CD8-positive, alpha-beta T cell (primary cell): ENCODE measurements at places on chromosomes 1 and 21. TPM values are rescaled to one million over a fixed set of nuclear protein-coding genes. Genes with fewer than 3 reads are reported as not detected.

- DNase-seq: no peak
Observed at GRCh38 chr1:229336345-229336744, 6.5 kb downstream of the CCSAP start.

DNA sequence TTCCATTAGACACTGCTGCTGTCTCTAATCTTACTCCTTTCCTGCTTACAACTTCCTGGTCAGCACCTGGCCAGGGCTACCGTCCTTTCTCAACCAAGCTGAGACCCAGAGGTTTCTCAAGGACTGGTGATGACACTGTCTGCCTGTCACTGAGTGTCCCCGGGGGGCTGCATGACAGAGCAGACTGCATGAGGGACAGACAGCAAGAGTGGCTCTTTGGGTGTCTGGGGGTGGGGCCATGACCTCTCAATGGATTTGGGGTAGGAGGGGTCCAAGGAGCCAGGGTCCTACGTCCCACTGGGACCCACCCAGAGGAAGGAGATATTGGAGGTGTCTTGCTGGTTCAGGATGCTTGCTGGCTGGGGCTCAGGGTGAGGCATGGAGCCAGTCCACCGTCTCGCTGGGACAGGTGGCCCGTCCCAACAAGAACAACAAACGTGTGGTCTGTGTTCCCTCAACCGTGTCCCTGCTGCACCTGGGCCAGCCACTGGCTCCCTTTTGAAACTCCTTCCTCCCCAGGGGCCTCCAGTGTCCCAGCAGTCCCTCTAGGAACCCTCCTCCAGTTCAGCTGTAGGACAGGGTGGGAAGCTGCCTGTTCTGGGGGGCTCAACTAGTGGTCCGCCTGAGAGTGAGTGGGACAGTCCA lies 344.6 kb upstream of the AJAP1 start:
- no peak for DNase-seq

DNA sequence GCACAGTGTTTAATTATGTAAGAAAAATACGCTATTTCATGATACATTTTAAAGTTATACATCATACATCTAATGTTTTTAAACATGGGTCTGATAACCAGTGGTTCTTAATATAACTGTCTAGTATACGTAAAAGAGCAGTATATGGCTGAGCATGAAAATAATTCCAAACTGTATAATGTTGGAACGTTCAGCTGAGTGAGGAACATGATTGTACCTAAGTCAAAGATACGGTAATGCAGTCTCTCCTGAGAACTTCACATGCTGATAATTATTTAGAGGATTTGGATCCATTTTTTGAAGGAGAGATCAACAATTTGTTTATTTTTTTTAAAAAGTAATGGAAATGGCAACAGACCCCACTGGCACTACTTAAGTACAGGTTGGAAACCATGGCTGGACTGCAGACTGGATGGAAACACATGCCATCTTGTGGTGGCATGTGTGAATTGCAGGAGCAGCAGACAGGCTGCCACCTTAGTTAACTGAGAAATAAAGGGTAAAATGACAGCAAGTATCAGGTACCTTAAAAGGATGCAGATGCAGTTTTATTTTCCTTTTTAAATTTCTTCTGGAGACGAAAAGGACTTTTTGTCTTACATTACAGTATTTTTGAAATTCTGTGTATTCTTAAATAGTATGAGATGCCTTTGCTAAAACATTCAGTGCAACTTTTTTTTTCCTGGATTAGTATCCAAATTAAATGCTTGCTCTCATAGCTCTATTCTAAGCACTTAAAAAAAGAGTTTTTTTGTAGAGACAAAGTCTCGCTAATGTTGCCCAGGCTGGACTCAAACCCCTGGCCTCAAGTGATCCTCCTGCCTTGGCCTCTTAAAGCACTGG lies 73.8 kb downstream of the MTR start:
- DNase-seq: peak; percentile 10

Gene LCE3D
- not detected for total RNA-seq

- peak; percentile 75 for DNase-seq
Observed at GRCh38 chr1:32334864-32335534, 1.0 kb downstream of the MARCKSL1 start.

Gene UBL4B
- not detected for total RNA-seq

- no peak for DNase-seq
Observed at GRCh38 chr1:91797164-91797563, 88.8 kb downstream of the TGFBR3 start.

GRCh38 chr1:93702828-93703183 lies 21.2 kb upstream of the BCAR3 start:
- DNase-seq: no peak

Gene VHLL
- total RNA-seq: not detected

Gene PPM1J
- total RNA-seq: 0.57 TPM

DNA sequence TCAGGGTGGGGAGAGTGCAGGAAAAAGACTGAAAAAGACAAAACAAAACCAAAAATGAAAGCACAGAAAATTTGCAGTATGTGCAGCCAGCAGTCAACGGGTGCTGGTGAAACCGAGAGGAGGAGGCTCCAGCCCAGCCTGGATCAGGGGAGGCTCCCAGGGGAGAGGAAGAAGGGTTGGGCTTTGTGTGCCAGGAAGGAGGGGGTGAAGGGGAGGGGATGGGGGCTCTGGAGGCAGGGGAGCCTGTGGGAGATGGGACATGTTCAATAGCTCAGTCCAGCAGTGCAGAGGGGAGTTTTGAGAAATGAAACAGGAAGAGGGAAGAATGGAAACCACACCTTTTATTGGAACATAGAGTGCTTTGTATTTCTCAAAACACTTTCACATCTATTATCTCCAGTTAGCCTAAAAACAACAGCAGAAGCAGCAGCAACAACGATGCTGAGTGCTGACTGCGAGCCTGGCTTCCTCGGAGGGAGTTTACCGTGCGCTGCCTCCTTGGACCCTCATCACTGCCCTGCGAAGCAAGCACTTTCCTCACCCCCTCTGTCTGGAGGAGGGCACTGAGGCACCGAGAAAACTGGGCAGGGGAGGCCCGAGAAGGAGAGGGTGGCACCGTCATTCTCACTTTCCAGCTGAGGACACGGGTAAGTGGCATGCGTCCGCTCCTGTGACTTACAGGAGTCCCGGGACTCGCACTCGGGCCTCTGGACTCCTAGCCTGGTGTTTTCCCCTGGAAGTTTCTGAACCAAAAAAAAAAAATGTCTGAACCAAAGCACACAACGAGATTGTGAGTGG lies 62.9 kb downstream of the MDM4 start:
- no peak for DNase-seq

GRCh38 chr21:45977396-45977795 lies 4.2 kb upstream of the COL6A1 start:
- no peak for DNase-seq

- DNase-seq: no peak
Observed at GRCh38 chr1:58850636-58851035, 66.8 kb upstream of the JUN start.

Gene RGL1
- 0.84 TPM for total RNA-seq

- DNase-seq: no peak
Observed at GRCh38 chr1:21492356-21492625, 16.9 kb upstream of the ALPL start.

DNA sequence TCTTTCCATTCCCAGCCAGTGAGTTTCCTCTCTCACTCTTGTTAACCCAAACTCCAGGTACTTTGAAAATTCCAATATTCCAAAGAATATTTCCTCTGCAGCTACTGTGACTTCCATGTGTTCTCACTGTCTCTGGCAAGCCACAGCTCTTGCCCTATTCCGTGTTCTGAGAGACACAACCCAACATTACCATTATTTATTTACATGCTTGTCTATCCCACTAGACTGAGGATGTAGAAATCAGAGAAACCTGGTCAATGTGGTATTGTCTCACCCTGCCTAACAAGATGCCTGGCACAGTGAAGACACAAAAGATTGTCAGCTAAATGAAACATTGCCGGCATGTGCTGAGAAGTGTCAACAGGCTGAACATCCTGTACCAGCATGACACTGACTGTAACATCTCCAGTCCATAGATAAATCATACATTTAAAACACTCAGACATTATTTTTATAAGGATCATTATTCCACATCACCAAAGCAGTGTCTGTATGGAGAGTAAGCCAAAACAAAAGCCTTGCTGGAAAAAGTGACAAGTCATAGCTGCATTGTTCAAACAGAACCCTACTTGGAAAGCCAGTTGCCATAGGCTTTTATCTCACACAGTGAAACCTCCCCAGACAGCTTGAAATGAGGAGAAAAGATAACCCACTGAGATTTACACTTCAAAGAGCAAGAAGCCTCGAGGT lies 72.3 kb downstream of the SIPA1L2 start:
- no peak for DNase-seq

DNA sequence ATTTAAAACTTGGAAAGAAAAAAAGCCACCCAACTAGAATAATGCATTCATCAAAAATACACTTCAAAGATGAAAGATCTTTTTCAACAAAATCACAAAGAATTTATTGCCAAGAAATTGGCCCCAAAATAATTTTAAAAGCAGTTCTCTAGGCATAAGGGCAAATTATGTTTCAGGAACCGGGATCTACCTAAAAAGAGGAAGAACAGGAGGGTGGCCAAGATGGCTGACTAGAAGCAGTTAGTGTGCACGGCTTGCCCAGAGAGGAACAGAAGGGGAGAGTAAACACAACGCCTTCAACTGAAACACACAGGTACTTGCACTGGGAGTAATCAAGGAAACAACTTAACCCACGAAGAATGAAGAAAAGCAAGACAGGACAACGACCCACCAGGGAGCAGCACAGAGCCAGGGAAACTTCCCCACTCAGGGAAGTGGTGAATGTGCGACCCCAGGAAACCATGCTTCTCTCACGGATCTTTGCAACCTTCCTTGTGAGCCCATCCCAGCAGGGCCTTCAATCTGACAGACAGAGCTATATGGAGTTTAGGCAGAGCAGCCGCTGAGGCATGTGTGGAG lies 46.1 kb downstream of the ACKR1 start:
- DNase-seq: no peak

DNA sequence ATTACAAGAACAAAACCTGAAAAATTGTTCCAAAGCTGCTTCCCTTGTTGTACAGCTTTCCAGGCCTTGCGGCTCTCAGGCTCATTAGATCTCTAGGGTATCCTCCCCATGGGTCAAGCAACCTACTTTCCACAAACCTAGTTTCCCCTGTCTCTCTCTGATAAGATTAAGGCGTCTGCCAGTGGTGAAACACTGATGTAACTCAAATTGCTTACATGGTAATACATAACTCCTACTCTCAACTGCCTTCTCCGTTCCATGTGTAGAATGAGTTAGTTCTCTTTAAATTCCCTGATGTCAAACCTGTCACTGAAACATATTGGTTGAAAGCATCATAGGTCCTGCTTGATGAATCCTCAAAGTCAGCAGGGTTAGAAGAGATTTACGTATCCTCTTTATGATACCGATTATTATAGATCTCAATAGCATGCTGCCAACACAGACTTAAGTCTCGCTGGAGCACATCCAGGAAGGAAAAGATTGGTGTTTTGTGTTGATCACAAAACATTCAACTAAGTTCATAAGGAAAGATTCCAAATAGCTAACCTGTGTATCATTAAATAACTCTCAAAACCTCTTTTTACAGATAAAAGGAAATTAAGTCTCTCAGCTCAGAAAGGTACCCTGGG lies 10.6 kb downstream of the PPP1R15B start:
- DNase-seq: no peak

Gene SYDE2
- total RNA-seq: 6.2 TPM

GRCh38 chr1:68975212-68975933 lies 478.5 kb upstream of the DEPDC1 start:
- DNase-seq: no peak

DNA sequence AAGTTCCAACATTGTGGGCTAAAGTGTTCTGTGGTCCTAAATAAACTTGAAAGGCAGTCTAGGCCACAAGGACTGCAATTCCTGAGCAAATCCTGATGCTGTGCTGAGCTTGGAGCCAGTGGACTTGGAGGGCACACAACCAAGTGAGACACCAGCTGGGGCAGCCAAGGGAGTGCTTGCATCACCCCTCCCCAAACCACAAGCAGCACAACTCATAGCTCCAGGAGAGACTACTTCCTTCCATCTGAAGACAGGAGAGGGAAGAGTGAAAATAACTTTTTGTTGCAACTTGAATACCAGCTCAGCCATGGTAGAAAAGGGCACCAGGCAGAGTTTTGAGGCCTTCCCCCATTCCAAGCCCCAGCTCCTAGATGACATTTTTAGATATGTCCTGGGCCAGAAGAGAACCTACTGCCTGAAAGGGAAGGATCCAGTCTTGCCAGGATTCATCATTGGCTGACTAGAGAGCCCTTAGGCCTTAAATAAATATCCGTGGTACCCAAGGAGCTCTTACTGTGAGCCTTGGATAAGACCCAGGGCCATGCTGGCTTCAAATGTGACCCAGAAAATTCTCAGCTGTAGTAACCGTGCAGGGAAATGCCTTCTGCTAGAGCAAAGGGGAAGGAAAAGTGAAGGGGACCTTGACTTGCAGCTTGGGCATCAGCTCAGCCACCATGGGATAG lies 35.4 kb upstream of the LRRC8B start:
- no peak for DNase-seq

GRCh38 chr1:202624088-202624780 lies 86.0 kb downstream of the SYT2 start:
- no peak for DNase-seq

Gene SON
- total RNA-seq: 418 TPM

Gene CYB561D1
- total RNA-seq: 10.2 TPM

DNA sequence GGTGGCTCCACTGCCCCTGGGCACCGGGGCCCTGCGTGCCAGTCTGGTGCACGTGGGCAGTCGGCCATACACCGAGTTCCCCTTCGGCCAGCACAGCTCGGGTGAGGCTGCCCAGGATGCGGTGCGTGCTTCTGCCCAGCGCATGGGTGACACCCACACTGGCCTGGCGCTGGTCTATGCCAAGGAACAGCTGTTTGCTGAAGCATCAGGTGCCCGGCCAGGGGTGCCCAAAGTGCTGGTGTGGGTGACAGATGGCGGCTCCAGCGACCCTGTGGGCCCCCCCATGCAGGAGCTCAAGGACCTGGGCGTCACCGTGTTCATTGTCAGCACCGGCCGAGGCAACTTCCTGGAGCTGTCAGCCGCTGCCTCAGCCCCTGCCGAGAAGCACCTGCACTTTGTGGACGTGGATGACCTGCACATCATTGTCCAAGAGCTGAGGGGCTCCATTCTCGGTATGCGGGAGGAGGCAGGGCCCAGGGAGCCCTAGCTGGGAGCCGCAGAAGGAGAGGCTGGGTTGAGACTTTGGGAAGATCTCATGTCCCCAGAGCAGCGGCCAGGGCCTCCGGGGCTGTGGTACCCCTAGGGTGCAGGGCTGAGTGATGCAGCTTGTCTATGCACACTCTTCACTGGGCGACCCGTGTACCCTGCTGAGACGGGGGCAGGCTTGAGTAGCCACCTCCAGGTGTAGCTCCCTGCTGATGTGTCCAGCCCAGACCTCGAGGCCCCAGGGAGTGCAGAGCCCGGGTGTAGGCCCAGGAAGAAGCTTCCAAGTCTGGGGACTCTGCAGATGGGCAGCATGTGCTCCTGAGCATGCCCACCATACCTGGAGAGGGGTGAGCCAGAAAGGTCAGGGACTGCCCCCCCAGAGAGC lies 1.8 kb downstream of the VWA1 start:
- no peak for DNase-seq

Gene HMGCS2
- total RNA-seq: not detected

Gene KCNA3
- total RNA-seq: 83.6 TPM

Gene ZDHHC18
- 55.2 TPM for total RNA-seq

Gene LEMD1
- not detected for total RNA-seq

DNA sequence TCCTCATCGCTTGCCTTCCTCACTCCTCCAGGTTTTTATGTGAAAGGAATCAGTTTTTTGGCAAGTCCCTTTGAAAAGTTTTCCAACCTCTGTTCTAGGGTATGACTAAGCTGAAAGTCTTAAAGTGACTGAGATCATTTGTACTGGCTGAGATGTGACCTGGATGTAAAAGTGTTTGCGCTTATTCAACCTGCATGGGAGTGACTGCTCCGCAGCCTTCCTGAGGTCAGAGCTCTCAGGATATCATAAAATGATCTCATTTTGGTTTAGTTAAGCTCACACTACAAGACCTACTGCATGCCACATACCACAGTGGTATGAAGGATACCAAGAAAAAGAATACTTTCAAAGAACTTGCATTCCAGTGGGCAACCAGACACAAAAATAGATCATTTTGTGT lies 29.8 kb upstream of the TADA1 start:
- no peak for DNase-seq
